ENCODE measurements at places on chromosomes 2 and 18. TPM values are rescaled to one million over a fixed set of nuclear protein-coding genes. Genes with fewer than 3 reads are reported as not detected.

Gene TGFA
- 1.7 TPM for total RNA-seq

Gene KIF5C
- total RNA-seq, result 2.2 TPM

GRCh38 chr2:98731894-98732349 is 990 bp upstream of the MGAT4A start:
- DNase-seq, result no peak

GRCh38 chr18:44744161-44745121 is 63.8 kb downstream of the SETBP1 start:
- DNase-seq, result no peak

GRCh38 chr18:45690975-45691815 is 32.8 kb upstream of the SLC14A1 start:
- peak; percentile 78 for DNase-seq

DNA sequence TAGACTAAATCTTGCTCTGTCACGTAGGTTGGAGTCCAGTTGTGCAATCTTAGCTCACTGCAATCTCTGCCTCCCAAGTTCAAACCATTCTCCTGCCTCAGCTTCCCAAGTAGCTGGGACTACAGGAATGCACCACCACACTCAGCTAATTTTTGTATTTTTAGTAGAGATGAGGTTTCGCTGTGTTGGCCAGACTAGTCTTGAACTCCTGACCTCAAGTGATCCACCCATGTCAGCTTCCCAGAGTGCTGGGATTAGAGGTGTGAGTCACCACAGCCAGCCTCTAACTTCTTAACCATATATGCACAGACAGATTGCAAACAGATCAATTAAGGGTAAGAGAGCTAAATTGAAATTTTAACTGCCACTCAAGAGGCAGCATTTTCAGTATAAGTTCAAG is 22.1 kb upstream of the CNGA3 start:
- DNase-seq, result no peak

DNA sequence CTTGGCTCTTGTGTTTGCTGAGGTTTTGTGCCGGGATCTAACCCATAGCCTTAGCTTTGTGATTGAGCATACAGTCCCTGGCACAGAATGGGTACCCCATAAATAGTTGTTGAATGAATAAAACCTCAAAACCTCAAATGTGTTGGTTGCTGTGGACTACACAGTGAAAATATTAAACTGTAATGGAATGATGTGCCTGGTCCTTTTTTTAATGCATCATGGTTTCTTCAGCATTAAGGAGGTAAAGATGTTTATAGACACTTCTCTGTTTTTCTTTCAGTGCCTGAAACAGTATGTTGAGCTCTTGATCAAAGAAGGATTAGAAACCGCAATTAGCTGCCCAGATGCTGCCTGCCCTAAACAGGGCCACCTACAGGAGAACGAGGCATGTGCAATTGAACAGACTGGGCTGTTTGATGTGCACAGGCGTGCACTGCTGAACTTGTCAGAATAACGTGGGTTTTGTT is 97.0 kb downstream of the RNF144A start:
- no peak for DNase-seq

GRCh38 chr2:37875403-37875906 is 49.6 kb upstream of the RMDN2 start:
- no peak for DNase-seq
